ENCODE measurements at places on chromosomes 6 and 20. TPM values are rescaled to one million over a fixed set of nuclear protein-coding genes. Genes with fewer than 3 reads are reported as not detected.

DNA sequence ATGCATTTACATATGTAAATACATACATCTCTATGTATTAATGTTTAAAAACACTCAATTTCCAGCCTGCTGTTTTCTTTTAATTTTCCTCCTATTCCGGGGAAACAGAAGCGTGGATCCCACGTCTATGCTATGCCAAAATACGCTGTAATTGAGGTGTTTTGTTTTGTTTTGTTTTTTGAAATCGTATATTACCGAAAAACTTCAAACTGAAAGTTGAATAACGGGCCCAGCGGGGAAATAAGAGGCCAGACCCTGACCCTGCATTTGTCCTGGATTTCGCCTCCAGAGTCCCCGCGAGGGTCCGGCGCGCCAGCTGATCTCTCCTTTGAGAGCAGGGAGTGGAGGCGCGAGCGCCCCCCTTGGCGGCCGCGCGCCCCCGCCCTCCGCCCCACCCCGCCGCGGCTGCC is 355 bp upstream of the BMP2 start:
- DNase-seq: no peak

DNA sequence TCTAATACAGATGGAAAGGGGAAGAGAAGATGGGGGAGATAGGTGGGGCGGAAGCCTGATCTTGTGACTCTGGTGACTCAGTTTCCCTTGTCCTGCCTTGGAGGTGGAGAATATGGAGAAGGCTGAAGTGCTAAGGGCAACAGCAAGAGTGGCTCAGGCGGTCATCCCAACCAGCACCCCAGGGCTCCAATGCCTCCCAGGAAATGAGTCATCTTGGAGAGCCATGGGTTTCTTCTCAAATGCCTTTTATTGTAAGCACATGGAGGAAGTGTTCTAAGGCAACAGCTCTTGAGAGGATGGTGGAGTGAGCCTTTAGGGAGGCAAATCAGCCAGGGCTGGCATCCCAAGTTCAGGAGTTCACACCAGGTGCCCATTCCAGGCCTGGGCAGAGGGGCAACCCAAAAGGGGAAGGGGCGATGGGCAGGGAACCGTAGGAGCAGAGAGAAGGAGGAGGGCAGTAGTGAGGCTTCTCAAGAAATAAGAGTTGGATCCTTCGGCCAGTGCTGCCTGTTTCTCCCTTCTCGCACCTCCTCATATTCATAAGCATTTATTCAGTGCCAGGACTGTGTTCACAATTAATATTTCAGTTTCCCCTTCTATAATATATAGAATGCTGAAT is 13.2 kb upstream of the AHCY start:
- DNase-seq: no peak

DNA sequence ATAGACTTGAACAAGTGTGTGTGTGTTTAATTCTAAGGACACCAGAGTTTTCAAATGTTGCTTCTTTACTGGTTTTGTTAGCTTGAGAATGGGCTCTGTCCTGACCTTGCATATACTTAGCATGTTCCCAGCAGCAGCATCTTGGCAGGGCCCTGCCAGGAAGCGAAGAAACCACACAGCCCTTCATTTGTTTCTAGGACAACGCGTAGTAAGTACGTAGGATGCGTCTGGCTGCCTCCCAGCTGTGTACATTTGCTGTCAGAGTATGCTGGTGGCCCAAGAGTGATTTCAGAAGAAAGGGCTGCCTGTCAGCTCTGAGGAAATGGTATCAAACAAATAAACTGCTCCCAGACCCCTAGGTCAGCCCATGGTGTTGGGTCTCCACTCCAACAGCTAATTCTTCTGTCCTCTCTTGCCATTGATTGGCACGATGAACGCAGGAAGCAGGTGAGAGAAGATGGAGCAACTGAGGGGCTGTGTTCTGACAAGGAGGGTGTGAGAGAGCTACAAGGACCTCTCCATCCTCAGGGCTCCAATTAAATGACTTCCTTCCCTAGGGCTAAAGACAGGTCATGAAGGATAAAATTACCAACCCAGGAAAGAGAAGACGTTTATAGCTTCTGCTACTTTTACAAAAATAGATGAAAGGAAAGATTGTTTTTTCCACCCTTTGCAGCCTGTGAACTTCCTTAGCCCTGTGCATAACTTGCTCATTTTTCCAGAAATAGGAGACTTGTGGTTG is 55.9 kb upstream of the HDDC2 start:
- DNase-seq: no peak

DNA sequence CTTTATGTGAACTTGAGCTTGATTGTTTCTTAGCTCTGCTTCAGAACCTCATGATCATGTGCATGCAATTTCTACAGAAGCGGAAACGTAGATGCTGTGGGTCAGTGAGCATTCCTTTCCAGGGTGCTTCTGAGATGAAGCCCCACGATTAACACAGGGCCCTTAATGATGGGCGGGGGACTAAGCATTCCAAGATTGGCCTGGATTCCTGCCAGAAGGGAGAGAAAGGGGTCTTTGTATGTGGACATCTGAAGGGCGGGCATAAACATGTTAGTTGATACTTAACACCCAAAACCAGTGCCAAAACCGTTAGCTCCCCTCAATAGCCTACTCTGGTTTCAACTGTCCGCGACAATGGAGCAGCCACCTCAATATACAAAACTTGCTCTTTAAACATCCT is 46.9 kb upstream of the POU3F2 start:
- no peak for DNase-seq

DNA sequence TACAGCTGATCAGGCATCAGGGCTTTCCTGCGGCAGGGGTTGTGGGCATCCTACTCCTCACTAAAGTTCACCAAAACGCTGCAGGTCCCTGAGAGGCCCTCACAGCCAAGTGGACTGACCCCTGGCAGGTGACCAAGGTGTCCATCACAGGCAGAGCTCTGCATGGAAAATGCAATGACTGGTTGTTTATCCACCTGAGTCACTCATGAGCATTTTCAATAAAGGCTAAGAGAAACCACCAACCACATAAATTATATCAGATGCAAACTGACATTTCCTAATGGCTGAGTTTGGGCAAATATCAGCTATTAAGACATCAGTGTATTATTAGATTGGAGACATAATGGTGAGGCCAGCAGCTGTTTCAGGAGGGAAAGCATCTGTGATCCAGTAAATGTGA is 152.7 kb upstream of the SYNDIG1 start:
- DNase-seq: no peak

- DNase-seq: no peak
These were observed 29.1 kb upstream of the TULP1 start for GRCh38 chr6:35541836-35542235.

Gene TCF21
- 6.3 TPM for total RNA-seq

- DNase-seq: no peak
These were observed 442.3 kb downstream of the CDC5L start for GRCh38 chr6:44829836-44830235.

Gene PRND
- not detected for total RNA-seq

Gene MUCL3
- 0.13 TPM for total RNA-seq

Gene EYS
- total RNA-seq: not detected

Gene ENPP4
- total RNA-seq: 28.8 TPM

Gene HLA-G
- total RNA-seq: 0.35 TPM

Gene EBF4
- 10.2 TPM for total RNA-seq

Gene CLPSL1
- total RNA-seq: not detected

Gene OR12D3
- total RNA-seq: not detected

GRCh38 chr6:91018586-91018985 is 431.7 kb upstream of the MAP3K7 start:
- no peak for DNase-seq

DNA sequence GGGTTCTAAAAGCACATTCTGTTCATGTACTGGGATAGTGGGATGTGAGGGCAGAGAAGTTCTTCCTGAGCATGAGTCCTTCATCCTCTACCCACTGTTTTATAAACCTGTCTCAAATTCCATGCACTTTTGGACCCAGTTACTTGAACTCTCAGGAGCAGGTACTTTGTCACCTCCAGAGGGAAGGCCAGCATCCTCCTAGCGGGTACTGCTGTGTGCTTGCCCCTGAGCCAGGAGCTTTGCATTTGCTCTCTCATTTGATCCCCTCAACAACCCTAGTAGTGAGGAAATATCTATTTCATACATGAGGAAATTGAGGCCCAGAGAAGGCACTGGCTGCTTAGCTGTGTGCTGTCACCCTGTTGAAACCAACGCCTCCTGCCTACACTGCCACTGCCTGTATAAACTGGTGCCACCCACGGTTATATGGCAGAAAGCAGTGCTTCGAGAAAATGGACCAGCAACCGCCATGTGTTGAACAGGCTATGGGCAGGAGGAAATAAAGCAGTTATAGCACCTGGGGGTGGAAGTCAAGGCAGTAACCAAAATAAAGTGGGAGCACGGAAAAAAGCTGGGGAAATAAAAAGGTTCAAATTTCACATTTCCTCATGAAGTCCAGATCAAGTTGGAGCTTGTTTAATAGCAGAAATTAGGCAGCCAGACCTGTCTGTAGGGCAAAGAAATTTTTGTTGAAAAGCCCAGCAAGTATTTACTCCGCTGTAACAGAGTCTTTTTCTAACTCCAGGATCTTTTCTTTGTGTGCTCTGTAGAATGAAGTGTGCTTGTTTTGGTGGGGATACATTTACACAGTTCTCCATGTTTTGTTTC is 38.0 kb downstream of the KLHL31 start:
- no peak for DNase-seq

GRCh38 chr20:3705491-3705969 is 6.9 kb downstream of the SIGLEC1 start:
- DNase-seq: no peak

Gene GHRH
- not detected for total RNA-seq

DNA sequence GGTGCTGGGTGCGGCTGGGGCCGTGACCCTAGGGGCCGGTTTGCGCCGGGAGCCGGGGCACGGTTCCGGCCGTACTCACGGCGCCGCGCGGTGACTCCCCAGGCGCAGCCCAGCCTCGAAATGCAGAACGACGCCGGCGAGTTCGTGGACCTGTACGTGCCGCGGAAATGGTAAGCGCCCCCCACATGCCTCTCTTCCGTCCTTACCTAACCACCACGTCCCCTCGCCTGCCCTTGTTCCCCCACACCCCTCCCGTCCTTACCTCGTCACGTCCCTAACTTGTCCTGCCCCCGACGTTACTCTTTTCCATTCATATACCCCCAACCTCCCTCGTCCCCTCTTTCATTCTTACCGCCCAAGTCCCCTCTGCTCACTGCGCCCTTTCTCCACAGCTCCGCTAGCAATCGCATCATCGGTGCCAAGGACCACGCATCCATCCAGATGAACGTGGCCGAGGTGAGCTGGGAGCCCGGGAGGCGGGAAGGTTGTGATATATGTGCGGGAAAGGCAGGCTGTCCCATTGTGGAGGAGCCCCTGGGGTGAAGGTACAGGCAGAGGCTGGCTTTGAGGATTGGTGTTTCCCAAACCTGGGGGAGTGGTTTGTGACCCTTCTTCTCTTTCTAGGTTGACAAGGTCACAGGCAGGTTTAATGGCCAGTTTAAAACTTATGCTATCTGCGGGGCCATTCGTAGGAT is 463 bp downstream of the RPS21 start:
- no peak for DNase-seq

Gene WASF1
- total RNA-seq: 9.7 TPM

DNA sequence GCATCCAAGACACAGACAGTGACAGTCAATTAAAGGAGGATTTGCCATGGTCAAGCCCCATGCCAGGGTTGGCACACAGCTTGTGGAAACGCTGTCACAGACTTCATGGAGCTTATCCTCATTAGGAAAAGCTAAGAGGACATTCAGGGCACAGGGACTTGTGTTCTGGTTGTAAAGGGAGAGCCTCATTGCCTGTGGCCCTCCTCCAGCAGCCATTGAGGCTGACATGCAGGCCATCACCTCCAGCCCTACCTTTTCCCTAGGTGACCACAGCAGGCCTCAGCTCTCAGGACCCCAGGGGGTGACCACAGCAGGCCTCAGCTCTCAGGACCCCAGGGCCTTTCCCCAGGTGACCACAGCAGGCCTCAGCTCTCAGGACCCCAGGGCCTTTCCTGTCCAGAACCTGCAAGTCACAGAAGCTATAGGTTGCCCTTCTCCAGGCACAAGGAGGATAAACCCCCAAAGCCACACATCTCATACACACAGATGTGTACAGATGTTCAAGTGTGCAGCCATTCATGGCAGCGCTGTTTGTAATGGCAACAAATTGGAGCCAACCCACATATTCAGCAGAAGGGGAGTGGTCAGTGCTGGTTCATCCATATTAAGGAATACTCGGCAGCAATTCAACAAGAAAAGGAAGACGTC is 26.1 kb downstream of the DUSP22 start:
- no peak for DNase-seq

DNA sequence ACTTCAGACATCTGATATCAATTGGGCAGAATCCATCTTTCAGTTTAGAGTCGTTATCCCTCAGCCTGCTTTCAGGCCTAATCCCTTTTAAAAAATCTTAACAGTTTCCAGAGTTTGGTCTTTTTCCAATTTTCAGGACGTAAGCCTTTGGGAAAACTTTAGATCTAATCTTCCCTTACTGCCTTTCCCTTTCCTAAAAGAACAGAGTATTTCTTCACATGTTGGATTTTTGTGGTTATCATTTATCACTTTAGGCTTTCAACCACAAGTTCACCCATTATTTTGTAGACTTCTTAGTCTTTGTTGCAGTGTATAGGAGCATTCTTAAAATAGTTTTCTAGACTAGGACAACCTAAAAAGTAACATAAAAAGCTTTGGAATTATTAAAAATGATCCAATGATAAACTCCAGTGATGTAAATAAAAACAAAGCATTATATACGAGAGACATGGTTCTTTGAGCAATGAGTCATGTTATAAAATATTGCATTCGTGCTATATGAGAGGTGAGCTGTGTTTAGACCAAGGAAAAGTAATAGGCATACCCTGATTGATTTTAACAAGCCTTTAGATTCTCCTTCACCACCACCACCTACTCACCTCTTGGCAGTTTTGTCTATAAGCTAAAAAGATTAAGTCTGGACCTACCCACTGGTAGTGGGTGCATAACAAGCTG is 90.4 kb upstream of the MCHR2 start:
- DNase-seq: no peak

Measured in kidney (tissue), 22 donors.